ENCODE measurements at places on chromosomes 16 and 17.

- no peak for DNase-seq
These were observed 496.9 kb upstream of the ZFHX3 start for GRCh38 chr16:73544826-73545225.

DNA sequence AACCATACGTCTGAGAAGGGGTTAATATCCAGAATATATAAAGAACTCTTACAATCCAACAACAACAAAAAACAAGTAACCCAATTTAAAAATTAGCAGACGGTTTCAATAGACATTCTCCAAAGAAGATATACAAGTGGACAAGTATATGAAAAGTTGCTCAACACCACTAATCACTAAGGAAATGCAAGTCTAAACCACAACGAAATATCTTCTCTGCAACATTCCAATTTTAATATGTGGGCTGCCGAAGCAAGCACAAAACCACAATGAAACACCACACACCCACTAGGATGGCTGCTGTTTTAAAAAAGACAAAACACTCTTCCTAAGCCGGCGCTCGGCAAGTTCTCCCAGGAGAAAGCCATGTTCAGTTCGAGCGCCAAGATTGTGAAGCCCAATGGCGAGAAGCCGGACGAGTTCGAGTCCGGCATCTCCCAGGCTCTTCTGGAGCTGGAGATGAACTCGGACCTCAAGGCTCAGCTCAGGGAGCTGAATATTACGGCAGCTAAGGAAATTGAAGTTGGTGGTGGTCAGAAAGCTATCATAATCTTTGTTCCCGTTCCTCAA, 5.9 kb upstream of the SLC13A2 start:
- DNase-seq, result no peak

- no peak for DNase-seq
These were observed 13.0 kb downstream of the ACSF2 start for GRCh38 chr17:50439008-50439407.

DNA sequence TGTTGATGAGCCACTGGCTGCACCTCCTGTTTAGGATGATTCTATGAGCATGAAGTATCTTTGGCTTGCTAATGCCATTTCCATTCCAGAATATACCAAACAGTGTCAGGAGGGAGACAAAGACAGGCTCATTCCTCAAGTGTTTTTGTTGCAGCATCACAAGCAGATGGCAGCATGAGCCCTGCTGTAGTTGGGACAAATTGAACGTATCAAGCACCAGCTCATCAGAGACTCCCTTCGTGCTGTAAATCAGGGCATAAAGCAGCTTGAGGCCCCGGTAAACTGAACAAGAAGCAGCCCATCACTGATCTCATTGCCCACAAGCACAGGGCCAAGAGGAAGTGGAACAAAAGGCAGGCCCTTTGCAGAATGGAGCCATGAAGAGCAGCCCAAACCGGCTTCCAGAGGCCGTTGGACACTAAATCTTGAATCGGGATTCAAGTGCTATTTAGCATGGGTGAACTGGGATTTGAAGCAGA, 45.9 kb upstream of the HS3ST3A1 start:
- DNase-seq, result no peak
